T-helper 22 cell (primary cell): ENCODE measurements at places on chromosomes 5 and 9.

DNA sequence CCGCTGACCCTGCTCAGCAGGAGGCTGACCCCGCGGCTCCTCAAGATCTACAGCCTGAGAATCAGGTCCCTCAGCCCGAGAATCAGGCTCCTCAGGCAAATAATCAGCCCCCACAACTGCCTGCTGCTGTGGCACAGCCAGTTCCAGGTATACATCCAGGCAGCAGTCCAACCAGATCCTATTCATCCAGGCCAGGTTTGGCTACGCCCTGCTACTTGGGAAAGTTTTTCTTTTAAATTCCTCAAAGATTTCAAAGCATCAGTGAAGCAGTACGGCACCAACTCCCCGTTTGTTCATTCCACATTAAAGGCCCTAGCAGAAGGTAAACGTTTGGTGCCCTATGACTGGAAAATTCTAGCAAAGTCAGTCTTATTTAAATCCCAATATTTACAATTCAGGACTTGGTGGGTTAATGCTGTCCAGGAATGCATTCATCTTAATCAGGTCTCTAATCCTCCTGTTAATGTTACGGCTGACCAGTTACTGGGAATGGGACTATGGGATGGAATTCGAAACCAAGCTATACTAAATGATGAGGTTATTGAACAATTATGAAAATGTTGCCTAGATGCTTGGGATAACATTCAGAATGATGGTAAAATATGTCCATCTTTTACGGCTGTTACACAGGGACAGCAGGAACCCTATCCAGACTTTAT, 102.3 kb downstream of the SYK start:
- DNase-seq = no peak

DNA sequence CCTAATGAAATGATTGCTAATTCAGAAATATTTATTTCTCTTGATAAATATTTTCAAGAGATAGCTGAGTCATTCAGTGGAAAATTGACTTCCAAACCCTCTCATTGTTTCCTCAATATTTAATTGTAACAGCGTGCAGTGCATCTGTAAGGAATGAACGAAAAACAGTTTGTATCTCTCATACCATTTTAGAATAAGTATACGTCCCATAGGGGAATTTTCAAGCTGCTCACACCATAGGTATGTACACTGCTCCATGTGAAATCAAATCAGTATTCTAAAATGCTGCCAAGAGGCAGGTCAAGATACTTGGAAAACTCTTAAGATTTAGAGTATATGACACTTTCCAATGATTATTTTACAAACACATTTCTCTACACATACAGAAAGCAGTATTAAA, 202.2 kb downstream of the ARL15 start:
- no peak for DNase-seq

GRCh38 chr9:91033797-91034196, 232.2 kb downstream of the SYK start:
- DNase-seq = peak; percentile 17

GRCh38 chr5:176660530-176660859, 13.2 kb downstream of the TSPAN17 start:
- DNase-seq = peak; percentile 9

DNA sequence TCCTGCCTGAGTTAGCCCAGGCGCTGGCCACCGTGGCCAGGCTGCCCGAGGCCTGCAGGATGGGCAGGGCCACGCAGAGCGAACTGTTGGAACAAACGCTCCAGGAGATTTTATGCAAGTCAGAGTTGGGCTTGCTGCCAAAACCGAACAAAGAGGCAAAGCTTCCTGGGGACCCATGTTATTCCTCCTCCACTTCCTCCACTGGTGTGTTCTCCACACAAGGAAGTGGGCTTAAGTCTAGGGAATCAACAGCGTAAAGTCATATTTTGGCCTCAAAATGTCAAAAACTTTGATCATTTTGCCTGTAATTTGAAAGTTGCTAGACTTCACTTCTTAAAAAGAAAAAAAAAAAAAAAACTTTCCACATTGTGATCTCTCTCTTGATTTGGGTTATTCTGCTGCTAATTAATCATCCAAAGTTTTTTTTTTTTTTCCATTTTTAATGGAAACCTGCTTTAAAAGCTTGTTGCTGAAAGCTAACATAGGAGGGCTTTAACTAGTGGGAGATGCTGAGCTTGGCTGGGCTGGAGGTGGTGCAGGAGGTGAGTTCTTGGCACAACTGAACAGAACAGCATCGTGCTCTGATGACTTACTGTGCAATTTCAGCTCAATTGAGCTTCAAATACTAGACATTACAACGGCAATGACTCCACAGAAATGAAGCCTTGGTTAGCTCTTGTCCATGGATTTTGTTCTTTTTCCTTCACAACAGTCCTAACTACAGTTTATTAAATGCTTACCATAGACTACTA, 73.0 kb downstream of the PTPDC1 start:
- DNase-seq = no peak

DNA sequence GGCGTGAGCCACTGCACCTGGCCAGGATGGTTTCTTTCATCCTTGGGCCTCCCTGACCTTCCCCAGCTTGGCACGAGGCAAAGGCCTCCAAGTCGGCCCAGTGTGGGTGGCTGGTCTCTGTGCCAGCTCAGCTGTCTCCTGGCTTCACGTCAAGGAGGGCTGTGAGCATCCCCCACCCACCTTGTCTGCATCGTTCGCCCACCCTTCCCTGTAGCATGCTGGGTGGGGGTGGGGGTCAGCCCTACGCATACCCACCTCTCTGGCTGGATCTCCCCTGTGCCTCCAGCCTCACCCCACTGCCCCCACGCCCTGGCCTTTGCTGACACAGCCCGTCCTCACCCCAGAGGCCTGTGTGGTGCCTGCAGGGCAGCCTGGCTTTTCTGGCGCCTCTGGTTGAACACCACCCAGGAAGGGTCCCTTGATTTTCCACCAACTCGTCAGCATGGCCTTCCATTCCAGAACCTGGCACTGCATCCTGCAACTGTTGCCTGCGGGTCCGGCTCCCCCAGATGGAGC, 8.8 kb upstream of the WDR5 start:
- DNase-seq = no peak

- DNase-seq = no peak
Measured at GRCh38 chr9:75451505-75451904, 363.2 kb downstream of the OSTF1 start.

DNA sequence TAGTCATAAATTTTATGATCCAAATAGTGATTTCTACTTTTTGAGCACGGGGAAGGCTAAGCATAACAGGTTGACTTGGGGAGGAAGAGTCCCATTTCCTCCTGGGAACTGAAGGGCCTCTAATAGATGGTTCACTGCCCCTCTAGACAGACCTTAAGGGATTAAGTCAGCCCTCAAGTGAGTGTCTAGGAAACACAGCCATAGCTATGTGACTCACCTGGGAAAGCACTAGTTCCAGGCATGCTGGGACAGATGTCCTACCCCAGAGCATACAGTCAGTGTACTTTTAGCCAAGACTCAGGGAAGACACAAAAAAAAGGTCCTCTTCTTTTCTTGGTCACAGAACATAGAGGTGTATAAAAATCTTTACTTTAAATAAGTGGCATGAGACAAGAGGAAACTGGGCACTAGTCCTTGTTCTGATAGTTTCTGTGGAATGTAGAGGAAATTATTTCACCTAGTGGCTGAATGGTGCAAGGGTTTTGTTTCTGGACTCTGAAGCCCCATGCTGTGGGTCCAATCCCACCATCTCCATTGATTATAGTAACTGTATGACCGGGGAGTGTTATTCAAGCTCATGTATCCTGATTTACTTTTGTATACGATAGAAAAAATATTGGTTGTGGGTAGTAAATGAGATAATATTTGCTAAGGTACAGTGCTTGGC, 86.0 kb downstream of the NREP start:
- DNase-seq = no peak

- DNase-seq = no peak
Measured at GRCh38 chr5:79743846-79744605, 54.4 kb downstream of the CMYA5 start.

DNA sequence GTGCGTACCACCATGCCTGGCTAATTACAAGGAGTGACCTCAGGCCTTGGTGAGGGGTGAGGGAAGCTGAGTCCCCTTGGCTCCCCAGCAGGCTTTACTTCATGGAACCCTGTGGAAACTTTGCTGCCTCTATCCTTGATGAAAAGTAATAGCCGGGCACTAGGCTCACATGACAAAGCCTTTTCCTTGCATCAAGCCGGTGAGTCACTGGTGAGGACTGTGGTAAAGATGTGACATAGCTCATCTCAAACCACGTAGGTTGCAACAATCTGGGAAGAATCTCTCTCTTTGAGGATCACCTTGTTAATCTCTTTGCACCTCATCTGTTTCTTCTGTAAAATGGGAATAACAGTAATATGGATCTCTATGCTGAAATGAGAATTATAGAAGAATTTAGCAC, 116.3 kb upstream of the SLC25A48 start:
- no peak for DNase-seq

GRCh38 chr9:37446401-37446800, 18.8 kb downstream of the ZBTB5 start:
- DNase-seq = no peak

- DNase-seq = no peak
Measured at GRCh38 chr5:157492886-157493285, 32.9 kb downstream of the NIPAL4 start.

DNA sequence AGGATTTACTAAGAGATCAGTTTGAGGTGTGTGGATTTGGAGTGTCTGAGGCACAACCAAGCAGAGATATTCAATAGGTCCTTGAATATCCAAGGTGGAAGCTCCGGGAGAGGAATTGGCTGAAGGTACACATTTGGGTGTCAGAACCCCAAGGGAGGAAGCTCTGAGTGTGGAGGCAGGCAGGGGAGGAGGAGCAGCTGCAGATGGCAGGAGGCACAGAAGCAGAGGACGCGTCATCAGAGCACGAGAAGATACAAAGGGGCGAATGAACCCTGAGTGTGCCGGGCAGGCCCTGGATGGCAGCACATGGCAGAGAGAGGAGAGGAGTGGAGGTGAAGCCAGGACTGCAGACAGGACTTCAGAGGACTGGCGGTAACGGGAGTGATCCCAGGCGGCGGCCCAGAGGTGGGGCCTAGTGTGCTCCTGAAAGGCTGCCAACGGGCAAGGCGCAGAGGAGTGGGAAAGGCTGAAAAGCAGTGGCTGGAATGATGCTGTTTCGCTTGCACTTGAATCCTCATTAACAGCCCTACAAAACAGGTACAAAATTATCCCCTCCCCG, 179.8 kb downstream of the FANCC start:
- no peak for DNase-seq

DNA sequence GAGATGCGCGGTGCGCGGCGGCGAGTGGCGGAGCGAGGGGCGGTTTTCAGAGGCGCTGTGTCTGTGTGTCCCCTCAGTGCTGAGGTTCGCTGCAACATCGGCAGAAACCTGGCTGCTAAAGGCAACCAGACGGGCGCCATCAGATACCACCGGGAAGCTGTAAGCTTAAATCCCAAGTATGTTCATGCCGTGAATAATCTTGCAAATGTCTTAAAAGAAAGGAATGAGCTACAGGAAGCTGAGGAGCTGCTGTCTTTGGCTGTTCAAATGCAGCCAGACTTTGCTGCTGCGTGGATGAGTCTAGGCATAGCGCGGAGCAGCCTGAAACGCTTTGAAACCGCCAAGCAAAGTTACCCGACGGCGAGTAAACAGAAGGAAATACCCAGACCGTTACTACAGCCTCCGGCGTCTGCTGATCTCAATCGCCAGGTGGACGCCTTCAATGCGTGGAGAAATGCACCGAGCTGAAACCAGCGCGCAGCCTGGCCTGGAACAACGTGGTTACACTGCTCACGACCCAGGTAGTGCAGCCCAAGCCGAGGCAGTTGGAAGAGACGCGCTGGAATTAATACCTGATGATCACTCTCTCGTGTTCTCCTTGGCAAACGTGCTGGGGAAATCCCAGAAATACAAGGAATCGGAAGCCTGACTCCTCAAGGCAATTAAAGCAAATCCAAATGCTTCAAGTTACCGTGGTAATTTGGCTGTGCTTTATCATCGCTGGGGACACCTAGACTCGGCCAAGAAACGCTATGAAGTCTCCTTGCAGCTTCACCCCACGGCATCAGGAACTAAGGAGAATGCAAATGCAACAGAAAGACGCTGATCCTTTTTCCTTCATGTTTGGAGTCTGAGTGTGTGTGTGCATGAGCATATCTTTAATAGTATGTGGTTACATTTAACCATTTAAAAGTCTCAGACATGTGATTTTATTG, 15.9 kb downstream of the OR2V1 start:
- no peak for DNase-seq

- peak; percentile 29 for DNase-seq
Measured at GRCh38 chr5:76546497-76547102, 76.6 kb downstream of the F2RL2 start.
